Regular cardiac myocyte (primary cell): ENCODE measurements at places on chromosomes 6 and 20. TPM values are rescaled to one million over a fixed set of nuclear protein-coding genes. Genes with fewer than 3 reads are reported as not detected.

Gene TUBB2B
- 0.85 and 6.9 TPM in 2 replicates for total RNA-seq

Gene LY6G6F
- not detected in 2 replicates for total RNA-seq

Gene SNAI1
- 0.56 and 1.3 TPM in 2 replicates for total RNA-seq

Gene TREM2
- not detected in 2 replicates for total RNA-seq

Gene CLPSL1
- not detected in 2 replicates for total RNA-seq

Gene HDGFL1
- not detected in 2 replicates for total RNA-seq

Gene MAFB
- total RNA-seq = under 0.01 and 0.19 TPM in 2 replicates

Gene LRFN2
- total RNA-seq = not detected in 2 replicates

Gene ZNF451
- 56.6 and 79.5 TPM in 2 replicates for total RNA-seq

Gene C2
- 0.38 and 6.8 TPM in 2 replicates for total RNA-seq

Gene KHDC1L
- total RNA-seq = not detected in 2 replicates

Gene ZBTB46
- total RNA-seq = 4.8 and 14.6 TPM in 2 replicates

Gene WFDC2
- total RNA-seq = not detected in 2 replicates

Gene NFATC2
- under 0.01 and 0.19 TPM in 2 replicates for total RNA-seq

Gene HLA-F
- total RNA-seq = 3.8 and 16.3 TPM in 2 replicates

Gene LPA
- total RNA-seq = under 0.01 TPM in 1 of 2 replicates, not detected in the other

Gene PRDM1
- total RNA-seq = 0.58 and 2.0 TPM in 2 replicates

Gene MTCH1
- total RNA-seq = 300 and 305 TPM in 2 replicates

Gene DBNDD2
- 1.4 and 3.5 TPM in 2 replicates for total RNA-seq

Gene IL17A
- total RNA-seq = not detected in 2 replicates

Gene MATN4
- 0.19 TPM in 1 of 2 replicates, not detected in the other for total RNA-seq
